ENCODE measurements at places on chromosomes 16 and 17.

DNA sequence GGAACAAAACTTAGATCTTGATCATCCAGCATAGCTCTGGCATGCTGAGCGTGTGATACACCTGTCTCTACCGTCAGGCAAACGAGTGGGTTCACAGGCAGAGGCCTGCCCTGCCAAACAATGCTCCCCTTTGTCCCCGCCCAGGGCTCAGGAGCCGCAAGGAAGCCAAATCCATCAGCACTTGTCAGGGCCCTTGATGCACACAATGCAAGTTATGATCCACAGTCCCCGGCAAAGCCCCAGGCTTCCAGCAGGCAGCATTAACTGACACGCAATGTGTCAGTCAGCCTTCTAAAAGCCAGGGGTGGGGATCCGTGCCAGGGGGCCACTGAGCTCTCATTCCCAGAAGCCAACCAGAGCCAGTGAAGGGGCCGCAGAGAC, 460.9 kb downstream of the SLC39A11 start:
- DNase-seq: no peak

GRCh38 chr17:2008332-2009126, 16.6 kb downstream of the RTN4RL1 start:
- DNase-seq: no peak

- DNase-seq: no peak
Measured at GRCh38 chr17:21163101-21163500, 36.3 kb downstream of the DHRS7B start.

DNA sequence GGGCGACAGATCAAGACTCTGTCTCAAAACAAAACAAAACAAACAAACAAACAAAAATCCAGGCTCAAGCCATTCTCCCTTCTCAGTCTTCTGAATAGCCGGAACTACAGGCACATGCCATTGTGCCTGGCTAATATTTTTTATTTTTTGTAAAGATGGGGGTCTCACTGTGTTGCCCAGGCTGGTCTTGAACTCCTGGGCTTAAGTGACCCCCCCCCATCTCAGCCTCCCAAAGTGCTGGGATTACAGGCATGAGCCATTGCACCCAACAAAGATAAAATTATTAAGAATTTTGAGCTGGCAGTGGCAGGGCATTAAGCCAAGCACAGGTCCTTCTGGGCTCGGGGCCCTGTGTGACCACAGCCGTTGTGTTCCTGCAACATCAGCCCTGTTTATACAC, 69.9 kb upstream of the CBX4 start:
- DNase-seq: no peak

DNA sequence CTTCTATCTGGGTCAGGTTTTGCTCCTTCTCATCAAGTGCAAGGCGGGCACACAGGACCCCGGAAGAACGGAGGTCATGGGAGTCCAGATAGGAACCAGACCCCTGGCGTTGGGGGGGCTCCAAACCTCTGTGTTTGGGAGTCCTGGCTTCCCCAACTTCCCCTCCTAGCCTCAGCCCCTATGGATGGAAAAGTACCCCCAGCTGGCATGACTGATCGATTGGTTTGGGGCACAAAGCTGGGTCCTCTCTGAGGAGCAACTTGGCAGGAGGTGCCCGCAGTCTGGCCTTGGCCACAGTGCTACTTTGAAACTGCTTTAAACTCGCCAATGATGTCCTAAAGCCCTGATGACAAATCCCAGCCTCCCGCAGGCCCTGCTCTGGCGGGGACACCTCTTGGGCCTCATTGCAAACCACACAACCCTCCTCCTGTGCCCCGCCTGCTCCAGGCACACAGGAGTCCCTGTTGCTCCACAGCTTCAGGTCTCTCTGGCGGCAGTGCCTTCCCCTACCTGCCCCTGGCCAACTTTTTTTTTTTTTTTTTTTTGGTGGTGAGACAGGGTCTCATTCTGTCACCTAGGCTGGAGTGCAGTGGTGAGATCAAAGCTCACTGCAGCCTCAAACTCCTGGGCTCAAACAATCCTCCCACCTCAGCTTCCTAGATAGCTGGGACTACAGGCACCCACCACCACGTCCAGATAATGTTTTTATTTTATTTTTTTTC, 38.0 kb upstream of the SNN start:
- peak; percentile 72 for DNase-seq

DNA sequence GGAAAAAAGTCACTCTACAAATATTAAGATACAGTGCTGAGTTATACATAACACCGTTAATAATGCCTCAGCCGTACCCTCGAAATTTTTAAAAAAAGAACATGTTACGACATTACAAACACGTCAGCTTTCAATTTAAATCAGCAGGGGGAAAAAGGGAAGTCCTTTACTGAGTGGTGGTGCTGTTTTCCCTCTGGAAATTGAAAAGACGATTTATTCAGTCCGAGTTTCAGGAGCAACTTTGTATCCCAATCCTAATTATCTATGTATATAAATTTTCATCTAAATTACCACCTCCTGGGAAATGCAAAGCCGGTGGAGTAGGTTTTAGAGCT, 1.3 kb downstream of the NETO2 start:
- no peak for DNase-seq

DNA sequence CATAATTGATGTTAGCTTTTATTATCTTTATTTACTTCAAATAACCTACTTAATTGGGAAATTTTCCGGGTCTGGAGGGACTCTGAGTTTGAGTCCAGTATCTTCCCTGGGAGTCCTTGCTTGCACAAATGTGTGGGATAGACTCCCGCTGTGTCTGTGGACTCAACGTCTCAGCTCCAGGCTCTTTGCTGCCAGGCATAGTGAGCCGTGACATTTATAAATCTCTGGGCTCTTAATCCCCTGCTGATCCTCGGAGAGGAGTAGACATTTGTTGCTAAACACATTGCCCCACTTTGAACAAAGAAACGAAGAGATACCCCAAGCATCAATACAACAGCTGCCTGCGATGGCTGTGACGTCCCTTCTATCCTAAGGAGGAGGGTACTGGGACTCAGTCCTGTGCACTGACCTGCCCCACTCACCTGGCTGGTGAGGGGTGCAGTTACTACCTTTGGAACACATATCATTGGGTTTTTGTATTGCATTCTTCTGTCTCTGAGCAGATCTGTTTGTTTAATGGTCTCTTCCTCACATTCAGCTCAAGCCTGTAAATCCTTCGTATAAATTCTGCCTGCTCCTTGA, 316.9 kb downstream of the HAPSTR1 start:
- DNase-seq: no peak

DNA sequence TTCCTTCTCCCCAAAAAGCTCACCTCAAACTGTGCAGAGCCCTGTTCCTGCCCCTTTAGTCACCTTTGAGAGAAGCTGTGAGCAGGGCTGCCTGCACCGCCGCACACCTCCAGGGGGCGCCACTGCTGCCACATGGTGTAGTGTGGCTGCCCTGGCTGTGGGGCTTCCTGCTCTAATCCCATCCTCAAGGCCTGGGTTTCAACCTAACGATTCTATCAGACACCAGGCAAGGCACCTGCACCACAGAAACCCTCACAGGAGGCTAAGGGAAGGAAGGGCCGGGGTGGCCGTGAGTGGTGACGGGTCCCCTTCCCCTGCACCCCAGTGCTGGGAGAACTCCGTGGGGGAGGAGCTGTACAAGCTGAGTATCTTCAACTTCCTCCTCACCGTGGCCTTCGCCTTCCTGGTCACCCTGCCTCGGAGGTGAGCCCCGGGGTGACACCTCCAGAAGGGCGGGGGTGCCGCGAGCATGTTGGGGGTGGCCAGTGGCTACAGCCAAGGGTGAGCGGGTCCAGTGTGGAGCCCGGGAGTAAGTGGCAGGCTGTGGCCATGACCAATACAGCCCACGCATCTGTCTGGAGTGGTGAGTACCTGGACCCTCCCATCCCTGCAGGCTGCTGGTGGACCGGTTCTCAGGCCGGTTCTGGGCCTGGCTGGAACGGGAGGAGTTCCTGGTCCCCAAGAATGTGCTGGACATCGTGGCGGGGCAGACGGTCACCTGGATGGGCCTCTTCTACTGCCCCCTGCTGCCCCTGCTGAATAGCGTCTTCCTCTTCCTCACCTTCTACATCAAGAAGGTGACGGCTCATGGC, 7.0 kb downstream of the TMC8 start:
- no peak for DNase-seq

GRCh38 chr17:40310882-40311391, 2.0 kb downstream of the RARA start:
- DNase-seq: no peak

DNA sequence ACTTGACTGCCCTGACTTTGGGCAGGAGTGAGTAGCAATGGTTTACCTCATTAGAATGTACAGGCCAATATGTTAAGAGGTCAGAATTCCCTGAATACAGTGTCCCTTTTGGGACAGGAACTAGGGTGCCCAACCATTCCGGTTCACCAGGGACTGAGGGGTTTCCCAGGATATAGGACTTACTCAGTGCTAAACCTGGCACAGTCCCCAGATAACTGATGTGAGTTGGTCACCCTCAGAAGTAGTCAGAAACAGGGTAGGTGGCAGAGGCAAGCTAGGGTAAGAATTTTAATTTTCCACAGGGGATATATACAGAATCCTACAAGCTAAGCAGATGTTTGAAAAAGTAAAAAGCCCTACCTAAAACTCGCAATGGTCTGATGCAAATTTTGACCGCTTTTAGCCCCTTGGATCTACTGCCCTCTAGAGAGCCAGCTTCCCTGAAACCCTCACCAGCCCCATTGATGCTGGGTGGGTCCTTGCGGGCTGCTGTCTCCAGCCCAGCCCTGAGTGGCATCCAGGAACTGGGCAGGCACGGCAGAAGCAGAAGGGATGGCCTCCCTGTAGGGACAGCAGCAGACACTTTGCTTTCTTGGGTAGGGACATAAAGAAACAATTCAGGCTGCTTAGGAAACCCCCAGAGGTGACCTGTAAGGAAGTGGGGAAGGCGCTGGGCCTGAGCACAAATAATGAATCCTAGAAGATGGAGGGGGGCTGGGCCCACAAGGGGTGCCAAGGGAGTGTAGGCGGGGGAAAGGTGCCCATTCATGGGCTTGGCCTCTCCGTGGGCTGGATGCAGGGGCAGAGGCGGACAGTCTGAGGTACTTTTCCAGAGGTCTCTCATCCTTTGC, 434.8 kb downstream of the SLC39A11 start:
- peak; percentile 36 for DNase-seq

DNA sequence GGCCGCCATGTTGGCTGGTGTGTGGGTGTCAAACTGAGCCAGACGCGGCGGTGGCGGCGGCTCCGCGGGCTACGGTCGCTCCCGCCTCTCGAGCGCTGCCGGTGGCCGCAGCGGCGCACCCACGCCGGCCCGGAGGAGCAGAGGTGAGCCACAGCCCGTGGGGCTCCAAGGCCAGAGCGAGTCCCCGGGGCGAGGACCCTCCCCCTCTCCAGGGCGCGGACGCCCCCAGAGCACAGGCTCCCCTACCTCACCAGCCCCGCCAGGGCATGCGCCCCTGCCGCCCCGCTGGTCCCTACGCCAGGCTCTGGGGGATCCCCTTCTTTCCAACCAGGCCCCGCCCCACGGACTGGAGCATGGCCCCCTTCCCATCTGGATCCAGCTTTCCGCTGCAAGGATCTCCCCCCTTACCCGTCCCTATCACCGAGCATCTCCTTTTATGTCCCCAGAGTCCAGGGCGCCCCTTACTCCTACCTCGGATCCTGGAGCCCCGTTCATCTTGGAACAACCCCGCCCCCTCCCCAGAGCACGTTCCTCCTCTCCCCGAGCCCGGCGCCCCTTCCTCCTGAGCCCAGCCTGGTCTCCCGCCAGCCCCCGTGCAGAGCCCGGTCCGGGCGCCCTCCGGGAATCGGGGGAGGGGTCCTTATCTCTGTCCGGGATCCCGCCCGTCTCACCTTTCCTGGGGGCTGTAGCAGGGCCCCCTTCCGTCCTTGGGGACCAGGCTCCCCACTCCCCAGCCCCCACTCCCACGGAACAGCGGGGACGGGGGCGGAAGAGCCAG, 412 bp downstream of the EPN2 start:
- DNase-seq: no peak

GRCh38 chr17:75340631-75341030, 51.4 kb upstream of the SLC25A19 start:
- DNase-seq: no peak

- DNase-seq: no peak
Measured at GRCh38 chr17:44887971-44888954, 11.0 kb downstream of the EFTUD2 start.

GRCh38 chr17:39920218-39921210, 2.1 kb upstream of the GSDMB start:
- no peak for DNase-seq

GRCh38 chr16:8278031-8278580, 312.2 kb downstream of the TMEM114 start:
- no peak for DNase-seq

GRCh38 chr16:67157892-67158635, 1.6 kb downstream of the TRADD start:
- no peak for DNase-seq

GRCh38 chr17:3529817-3530741, 27.5 kb downstream of the TRPV3 start:
- no peak for DNase-seq

- no peak for DNase-seq
Measured at GRCh38 chr17:6695565-6695964, 17.6 kb downstream of the SLC13A5 start.

GRCh38 chr17:81500047-81500446, 12.6 kb downstream of the ACTG1 start:
- DNase-seq: no peak

DNA sequence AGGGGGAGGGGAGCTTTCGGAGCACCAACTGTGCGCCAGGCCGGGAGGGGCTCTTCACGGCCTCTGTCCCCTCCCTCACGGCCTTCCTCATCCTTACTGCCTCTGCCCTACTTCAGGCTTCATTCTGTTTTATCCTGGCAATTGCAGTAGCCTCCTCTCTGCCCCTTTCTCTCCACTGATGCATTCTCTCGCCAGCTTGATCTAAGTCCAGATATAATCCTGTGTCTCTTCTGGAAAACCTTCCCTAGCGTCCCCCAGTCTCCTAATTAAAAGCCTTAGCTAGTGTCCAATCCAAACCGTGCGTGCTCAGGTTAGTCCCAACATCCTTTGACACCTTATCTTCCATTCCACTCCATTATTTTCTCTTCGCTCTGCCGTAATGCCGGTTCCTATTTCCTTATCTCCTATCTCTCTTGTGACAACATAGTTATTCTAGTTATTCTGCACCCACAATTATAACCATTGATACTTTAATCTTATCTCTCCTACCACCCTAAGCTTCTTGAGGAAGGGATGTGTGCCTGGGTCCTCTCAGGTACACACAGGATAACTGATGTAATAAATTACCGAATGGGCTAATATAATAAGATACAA, 869 bp downstream of the ZNF48 start:
- no peak for DNase-seq

- no peak for DNase-seq
Measured at GRCh38 chr17:76075364-76076145, 974 bp downstream of the GALR2 start.

GRCh38 chr16:16109453-16110110, 113.7 kb downstream of the ABCC6 start:
- no peak for DNase-seq

- no peak for DNase-seq
Measured at GRCh38 chr16:8730335-8730915, 56.0 kb downstream of the ABAT start.

Measured in RCC 7860 (cell line).